ENCODE measurements at places on chromosomes 5 and 9. TPM values are rescaled to one million over a fixed set of nuclear protein-coding genes. Genes with fewer than 3 reads are reported as not detected.

PCDHGB5 gene
- 6.1 TPM for total RNA-seq

SHOC1 gene
- total RNA-seq = not detected

GLRA1 gene
- total RNA-seq = not detected

FBP2 gene
- not detected for total RNA-seq

RASEF gene
- under 0.01 TPM for total RNA-seq

PDZD2 gene
- total RNA-seq = 9.4 TPM

FAM163B gene
- total RNA-seq = not detected

JAK2 gene
- total RNA-seq = 6.2 TPM

OR1J2 gene
- total RNA-seq = not detected

GARIN3 gene
- not detected for total RNA-seq

SPATA6L gene
- total RNA-seq = 0.61 TPM

NTNG2 gene
- total RNA-seq = under 0.01 TPM

SOWAHA gene
- not detected for total RNA-seq

ANKRD18A gene
- total RNA-seq = under 0.01 TPM

HMCN2 gene
- total RNA-seq = 0.15 TPM

APC gene
- total RNA-seq = 49.4 TPM

C9 gene
- total RNA-seq = not detected

DRD1 gene
- total RNA-seq = not detected

PTGER4 gene
- total RNA-seq = 56.5 TPM

Measured in epithelial cell of umbilical artery (primary cell).